NCI-H1436 treated with DMSO at 0.1 percent for 48 hours (cell line): ENCODE measurements at places on chromosomes 3 and 15.
A peak's percentile ranks its signal among the peaks of the same experiment; 100 is the strongest.

DNA sequence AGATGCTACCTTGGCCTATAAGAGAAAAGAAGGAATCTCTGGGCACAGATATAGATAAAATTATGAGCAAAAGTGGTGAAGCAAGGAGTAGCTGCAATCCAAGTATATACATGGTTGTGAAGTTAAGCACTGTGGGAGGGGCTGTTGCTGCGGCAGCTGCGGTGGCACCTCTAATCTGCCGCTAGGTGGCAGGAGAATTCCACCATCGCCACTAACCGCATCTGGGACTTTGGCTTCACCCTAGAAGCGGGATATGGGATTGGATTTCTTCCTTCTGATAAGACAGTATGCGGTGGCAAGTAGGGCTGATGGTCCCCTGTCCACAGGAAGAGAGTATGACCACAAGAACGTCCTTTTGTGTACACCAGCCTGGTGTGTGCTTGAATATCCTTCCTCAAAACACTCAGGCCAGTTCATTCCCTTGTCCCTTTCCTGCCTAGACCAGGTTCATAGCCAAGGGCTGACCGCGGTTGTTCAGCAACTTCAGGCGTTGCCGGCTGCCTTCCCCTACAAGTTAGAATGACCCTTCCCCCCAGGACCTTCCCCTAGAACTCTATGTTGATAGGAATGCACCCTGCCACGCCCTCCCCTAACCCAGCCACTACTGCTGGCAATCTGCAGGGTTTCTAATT is 5.1 kb downstream of the MAGEL2 start:
- DNase-seq: peak; percentile 39

- DNase-seq: no peak
Observed at GRCh38 chr3:49124991-49125670, 4.5 kb upstream of the USP19 start.

GRCh38 chr3:69240651-69241568 is 118.5 kb upstream of the LMOD3 start:
- DNase-seq: no peak

DNA sequence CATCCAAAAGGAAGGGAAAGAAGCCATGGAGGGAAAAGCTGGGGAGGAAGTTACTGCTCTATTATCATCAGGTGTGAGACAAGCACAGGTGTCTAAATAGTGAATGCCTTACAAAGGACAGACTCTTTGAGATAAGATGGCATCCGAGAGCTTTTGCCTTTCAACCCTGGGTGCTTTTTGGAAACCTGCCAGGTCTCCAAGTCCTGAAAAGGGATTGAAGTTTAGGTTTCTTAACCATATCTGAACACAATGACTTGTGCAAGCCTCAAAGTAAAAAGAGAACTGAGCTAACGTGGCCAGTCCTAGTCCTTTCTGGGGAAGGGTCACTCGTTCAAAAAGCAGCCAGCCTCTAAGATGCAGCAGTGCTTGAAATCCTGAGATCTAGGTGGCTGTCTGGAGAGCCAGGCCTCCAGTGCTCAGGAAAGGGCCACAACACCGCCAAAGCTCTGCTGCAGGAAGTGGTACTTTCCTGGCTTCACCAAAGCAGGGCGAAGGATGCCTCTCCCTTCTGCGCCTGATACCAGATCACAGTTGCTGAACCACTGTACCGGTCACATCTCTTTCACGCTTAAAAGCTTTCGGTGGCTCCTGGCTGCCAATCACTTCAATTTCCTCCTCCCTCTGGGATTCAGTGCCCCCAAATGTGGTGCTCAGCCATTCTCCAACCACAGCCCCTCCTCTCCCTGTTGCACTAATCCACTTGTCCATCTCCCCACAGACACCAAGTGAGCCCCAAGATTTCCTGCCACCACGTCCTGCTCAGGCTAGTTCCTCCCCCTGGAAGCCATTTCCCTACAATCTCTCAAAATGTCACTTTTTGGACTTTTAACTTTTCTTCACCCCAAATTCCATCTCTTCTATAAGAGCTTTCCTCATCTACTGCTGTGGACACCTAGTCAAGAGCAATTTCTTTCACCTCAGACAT is 104.1 kb upstream of the LPP start:
- no peak for DNase-seq

DNA sequence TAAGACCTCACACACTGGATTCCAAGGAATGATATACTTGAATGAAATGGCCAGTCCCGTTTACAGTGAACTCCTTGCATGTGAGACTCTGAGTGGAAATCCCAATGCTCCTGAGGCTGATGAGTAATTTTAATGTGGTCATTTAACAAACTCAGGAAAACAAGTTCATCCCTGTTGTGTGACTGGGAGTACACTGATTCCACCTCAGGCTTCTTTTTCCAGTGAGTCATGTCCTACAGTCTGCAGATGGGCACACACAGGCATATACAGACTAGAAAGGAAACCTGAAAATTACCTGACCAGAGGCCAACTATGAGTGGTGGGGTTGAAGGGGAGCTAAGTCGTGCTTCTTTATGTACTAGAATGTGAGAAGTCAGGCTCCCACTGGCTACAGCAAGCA is 5.8 kb downstream of the SQOR start:
- DNase-seq: no peak

DNA sequence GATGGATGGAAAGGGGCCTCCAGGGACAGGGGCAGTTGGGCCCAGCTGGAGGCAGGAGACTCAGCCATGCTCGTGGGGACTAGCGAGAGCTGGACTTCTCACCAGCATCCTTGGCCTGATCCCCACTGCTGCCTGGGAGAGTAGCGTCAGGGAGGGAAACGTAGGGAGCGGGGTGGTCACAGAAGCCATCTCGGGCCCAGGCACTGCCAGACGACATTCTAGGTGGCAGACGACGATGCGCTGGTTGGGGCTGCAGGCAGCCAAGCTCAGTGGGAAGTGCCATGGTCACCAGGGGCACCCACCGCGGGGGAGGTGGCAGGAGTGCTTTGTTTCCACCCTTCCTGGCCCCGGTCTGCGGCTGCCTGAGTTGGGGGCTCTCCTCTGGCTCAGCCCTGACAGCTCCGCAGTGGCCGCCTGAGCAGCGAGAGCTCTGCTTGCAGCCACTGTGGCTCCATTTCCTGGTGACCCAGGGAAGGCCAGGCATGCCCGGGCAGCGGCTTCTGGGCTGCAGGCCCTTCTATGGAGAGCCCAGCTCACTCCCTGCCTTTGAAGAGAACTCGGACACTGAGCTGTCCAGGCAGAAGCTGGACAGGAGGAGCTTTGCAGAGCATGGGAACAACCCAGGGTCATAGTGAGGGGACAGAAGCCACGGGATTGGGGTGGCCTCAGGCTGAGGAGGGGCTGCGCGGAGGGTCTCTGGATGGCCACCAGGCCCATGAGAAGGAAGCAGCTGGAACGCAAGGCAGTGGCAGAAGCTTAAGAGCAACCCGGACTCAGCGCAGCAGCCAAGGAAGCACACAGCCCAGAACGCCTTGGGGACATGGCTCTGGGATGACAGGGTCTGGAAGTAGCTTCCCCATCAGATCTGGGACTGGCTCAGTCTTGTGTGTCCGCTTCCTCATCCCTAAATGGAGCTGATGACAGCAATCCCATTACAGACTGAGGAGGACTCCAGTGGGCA is 30.8 kb downstream of the KLHL25 start:
- DNase-seq: no peak

GRCh38 chr3:7707187-7707586 is 794.4 kb upstream of the LMCD1 start:
- DNase-seq: no peak

DNA sequence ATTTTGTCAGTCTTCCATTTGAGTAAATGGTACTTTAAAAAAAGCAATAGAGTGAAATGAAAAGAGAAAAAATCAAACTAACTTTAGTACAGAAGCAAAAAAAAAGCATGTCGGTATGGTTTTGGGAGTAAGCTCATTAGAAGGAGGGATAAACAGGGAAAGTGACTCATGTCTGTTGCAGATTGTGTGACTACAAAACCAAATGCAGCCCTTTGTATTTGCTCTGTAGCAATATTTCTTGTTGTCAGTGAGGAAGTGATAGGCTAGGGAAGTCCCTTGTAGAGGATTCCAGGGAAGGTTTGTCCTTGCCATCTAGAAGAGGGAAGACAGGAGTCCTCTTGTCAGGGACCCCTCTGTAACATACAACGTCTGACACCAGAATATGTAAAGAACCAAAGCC is 150.5 kb upstream of the POU1F1 start:
- no peak for DNase-seq
